Globus pallidus (tissue), 1 donor: ENCODE measurements at places on chromosomes 1 and 21.

DNA sequence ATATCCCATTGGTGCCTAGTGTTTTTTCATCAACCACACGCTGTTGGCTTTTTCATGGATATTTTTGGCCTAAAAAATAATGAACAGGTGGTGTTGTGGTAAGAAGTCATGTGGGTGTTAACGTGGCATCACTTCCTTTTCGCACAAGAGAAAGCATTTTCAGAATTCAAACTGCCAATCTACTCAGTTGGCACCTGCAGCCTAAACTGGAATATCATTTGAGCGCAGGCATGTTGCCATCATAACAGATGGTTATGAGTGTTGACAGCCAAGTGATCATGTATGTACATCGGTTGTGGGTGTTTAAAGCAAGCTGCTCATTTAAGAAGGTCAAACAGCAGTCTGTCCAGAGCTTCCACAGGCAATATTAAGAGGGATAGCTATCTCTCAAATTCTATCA is 1963.0 kb downstream of the NCAM2 start:
- DNase-seq: no peak

DNA sequence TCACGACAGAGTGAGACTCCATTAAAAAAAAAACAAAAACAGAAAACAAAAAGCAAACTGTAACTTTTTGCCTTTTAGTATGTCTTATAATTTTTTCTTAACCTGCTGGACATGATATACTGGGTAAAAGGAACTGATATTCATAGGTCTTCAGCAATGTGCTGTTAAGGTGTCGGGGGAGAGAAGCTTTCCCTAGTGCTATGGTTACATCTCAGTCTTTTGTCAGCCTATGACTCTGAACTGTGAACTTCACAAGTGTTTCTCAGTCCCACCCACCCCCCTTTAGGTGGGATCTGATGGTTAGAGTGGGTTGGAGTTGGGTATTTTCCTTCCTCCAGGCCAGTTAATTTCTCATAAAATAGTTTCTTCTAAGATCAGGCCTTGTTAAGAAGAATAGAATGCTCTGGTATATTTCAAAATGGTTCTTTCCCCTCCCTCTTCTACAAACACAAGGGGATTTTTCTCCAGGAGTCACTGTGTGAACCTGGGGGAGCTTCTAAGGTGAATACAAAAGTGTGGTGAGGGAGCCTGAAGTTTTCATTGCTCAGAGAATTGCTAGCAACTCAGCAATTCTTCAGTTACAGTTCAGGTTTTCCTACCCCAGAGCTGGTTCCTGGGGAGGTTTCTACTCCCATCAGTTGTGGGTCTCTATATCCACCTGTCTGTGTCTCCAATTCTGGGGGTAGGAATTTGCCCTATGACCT is 16.1 kb upstream of the EDARADD start:
- DNase-seq: no peak

DNA sequence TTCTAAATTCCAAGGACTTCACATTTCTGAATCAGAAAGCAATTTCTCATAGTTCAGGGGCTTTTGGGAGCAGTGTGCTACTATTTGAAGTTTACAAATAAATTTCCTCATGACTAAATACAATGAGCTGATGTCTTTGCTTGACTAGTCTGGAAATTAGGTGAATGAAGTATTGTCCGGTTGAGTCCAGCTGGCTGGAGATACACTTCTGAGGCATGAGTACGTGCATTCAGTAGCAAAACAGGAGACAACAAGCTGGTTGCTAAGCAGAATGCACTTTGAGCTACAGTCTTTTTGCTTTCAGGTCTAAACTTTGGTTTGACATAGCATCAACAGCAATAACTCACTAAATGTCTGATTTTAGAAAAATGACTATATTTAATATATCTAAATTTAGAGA is 27.1 kb downstream of the ZNHIT6 start:
- peak; percentile 71 for DNase-seq

DNA sequence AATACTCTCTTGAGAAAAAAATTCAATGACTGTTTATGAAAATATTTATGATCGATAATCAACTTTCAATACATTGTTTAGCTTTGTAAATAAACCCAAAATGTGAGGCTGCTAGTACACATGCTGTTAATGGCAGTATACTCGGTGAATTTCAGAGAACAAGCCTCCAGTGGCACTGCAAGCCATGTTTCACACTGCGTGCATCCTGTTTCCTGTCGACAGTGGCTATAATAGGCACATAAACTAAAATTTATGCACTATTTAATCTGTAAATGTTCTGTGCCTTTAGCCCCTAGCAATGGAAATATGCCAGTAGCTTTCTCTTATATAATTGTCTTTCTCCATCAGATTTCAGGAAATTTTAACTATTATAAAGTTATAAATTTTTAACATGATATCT is 26.3 kb upstream of the RGS18 start:
- no peak for DNase-seq

GRCh38 chr1:171852272-171852671 is 11.0 kb downstream of the DNM3 start:
- DNase-seq: no peak

- peak; percentile 80 for DNase-seq
Observed at GRCh38 chr1:71083271-71083670, 2.4 kb upstream of the ZRANB2 start.

GRCh38 chr1:166843769-166844596 is 4.7 kb downstream of the POGK start:
- peak; percentile 75 for DNase-seq

- no peak for DNase-seq
Observed at GRCh38 chr1:88618331-88618730, 65.7 kb upstream of the PKN2 start.

GRCh38 chr1:183862967-183863366 is 58.0 kb downstream of the RGL1 start:
- DNase-seq: no peak

- no peak for DNase-seq
Observed at GRCh38 chr1:177425199-177425598, 254.4 kb downstream of the BRINP2 start.

GRCh38 chr1:195721210-195721971 is 886.8 kb downstream of the KCNT2 start:
- DNase-seq: no peak

- peak; percentile 85 for DNase-seq
Observed at GRCh38 chr1:201450721-201451291, 18.2 kb downstream of the PHLDA3 start.

- DNase-seq: peak; percentile 33
Observed at GRCh38 chr1:156740237-156740740, 599 bp downstream of the MRPL24 start.

GRCh38 chr1:61588736-61589672 is 135.9 kb downstream of the TM2D1 start:
- no peak for DNase-seq

- DNase-seq: no peak
Observed at GRCh38 chr1:20496241-20496661, 10.2 kb upstream of the CAMK2N1 start.

DNA sequence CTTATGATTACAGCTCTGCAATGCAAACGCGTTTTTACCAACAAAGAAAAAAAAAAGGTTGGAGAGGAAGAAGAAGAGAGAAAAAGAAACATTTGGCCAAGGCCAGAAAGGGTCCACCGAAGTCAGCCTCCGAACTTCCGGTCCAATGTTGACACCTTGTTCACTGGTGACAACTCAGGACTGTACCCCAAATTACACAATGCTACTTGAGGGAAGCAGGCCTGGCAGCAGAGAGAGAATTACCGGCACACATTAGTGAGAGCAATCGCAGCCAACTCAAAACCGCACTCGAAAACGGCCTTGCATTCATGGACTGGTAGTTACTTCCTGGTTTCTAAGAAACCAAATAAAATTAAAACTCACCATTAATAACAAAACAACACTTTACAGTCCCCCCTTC is 652.5 kb downstream of the KIF26B start:
- DNase-seq: no peak

- no peak for DNase-seq
Observed at GRCh38 chr1:66311092-66311491, 222.9 kb upstream of the SGIP1 start.

GRCh38 chr1:94686882-94687281 is 133.3 kb upstream of the SLC44A3 start:
- DNase-seq: no peak

- no peak for DNase-seq
Observed at GRCh38 chr1:170460414-170461155, 71.4 kb upstream of the GORAB start.

GRCh38 chr1:180849031-180849775 is 63.5 kb upstream of the KIAA1614 start:
- no peak for DNase-seq

- peak; percentile 88 for DNase-seq
Observed at GRCh38 chr1:156677616-156678596, 699 bp upstream of the NES start.

DNA sequence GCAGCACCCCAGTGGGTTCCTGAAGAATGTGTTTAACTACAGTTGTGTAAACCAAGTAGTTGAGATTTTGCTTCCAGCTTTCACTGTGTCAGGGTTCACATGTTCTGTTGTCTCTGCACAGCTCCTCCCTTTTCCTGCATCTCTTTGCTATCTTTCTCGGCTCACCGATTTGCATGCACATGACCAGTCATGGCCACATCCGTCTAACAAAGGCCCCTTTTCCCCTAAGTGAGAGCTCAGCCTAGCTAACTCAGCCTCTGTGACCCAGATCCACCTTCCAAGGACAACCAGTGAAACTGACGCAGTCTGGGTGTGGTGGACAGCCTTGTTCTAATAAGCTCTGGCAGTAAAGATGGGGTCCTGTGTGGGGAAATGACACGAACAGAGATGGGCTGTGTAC is 101.1 kb downstream of the ZP4 start:
- DNase-seq: no peak

- DNase-seq: no peak
Observed at GRCh38 chr1:24452922-24453485, 37.4 kb downstream of the NIPAL3 start.

- DNase-seq: no peak
Observed at GRCh38 chr1:182770232-182770631, 19.3 kb upstream of the NPL start.

GRCh38 chr1:226216056-226216455 is 7.4 kb upstream of the MIXL1 start:
- DNase-seq: no peak

DNA sequence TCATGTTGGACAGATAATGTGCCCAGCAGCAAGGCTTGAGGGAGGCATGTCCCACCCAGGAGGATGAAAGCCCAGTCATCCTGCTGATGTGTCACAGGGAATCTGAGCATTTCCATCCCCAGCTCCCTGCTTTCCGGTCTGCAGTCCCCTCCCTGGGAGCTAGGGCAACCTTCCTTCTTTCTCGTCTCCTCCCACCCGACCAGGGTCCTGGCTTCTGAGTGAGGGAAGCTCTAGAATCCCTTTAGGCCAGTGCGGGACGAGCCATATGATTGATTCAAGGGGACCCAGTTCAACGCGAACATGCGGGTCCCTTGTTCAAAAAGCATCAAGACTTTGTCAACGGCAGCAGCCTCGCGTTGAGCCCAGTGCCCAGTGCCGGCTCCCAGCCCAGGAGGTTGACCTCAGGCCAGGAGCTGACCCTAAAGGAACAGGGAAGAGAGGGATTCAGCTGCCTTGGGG is 96.7 kb upstream of the TMPRSS2 start:
- no peak for DNase-seq

DNA sequence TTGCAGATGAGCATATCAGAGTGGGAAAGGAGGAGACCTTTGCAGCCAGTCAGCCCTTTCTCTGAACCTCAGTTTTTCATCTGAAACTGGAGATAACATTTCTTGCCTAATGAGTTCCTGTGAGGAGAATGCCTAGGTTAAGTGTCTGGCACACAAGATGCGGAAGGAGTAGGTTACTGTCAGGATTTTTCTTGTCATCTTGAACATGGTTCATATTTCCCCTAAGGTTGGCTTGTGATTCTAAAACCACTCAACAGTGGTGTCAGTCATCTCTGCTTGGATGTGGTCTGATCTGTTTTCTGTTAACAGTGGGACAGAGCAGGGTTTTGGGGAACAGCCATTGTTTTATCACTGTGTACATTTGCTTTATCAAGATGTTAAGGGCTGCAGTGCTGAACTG is 70.6 kb downstream of the TGFB2 start:
- DNase-seq: no peak

- peak; percentile 57 for DNase-seq
Observed at GRCh38 chr1:230268371-230269170, 157.6 kb downstream of the PGBD5 start.

- DNase-seq: peak; percentile 5
Observed at GRCh38 chr1:78840453-78841271, 165.9 kb downstream of the ADGRL4 start.

- DNase-seq: peak; percentile 16
Observed at GRCh38 chr1:111789666-111790316, 34.1 kb downstream of the DDX20 start.

GRCh38 chr1:202202500-202203168 is 9.0 kb downstream of the LGR6 start:
- DNase-seq: no peak
